ENCODE measurements at places on chromosomes 3 and 15.

- no peak for DNase-seq
Observed at GRCh38 chr15:92005154-92005553, 151.6 kb downstream of the SLCO3A1 start.

DNA sequence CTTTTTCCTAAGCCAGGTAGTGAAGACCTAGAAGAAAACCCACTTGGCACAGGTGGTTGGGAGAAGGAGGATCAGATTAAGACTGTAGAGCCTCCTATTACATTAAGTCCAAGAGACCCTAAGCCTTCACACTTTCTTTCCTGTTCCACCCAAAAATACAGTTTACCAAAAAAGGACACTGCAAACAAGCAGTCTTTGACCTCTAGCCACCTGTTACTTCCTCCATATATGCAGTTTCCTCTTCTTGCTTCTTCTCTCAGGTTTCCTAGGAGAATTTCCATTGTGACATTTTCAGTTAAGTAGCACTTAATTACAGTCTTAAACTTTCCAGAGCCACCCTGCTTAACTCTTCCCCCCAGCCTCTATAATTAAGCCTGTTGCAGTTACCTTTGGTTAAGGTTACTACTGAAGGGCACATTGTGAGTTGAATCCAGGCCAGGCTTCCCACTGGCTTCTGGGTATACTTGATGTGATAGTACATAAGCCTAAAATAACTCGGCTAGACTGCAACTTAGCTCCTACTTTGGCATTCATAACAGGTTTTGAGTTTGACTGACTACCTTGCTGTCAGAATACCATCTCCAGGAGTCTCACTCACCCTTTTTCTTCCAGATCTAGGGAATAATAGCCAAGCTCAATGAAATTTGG, 114.2 kb upstream of the UMPS start:
- DNase-seq = no peak

DNA sequence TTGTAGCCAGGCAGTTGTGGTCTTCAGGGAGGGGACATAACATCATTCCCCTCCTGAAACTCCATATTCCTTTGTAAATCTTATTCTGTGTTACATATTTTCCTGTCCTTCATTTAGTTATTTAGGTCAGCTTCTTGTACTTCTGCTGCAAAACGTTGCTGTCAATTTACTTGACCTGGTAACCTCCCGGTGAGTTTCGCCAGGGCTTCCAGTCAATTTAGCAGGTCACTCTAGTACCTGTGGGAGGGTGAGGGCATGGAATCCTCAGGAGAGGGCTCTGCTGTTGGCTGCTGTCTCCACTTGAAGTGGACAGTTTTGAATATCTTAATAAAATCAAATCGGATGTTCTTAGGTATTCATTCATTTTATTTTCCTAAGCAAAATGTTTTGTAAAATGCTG, 29.6 kb downstream of the FNDC3B start:
- no peak for DNase-seq

- DNase-seq = no peak
Observed at GRCh38 chr3:24088782-24089181, 143.7 kb downstream of the NR1D2 start.

DNA sequence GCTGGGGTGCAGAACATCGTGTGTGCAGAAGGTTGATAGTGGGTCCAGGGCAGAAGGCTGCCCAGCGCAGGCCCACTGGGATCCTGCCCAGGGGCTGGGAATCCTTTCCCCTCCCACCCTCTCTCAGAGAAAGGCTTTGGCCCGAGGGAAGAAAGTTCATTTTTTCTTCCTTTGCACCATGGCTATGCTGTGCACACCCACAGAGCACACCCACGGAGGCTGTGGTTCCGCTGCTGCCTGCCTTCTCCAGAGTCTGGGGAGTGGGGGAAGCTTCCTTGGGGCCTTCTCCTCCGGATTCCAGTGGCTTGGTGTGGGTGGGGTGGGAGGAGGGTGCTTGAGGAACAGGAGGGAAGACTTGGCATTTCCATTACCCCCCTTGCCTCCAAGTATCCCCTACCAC, 7.0 kb upstream of the PRKCD start:
- DNase-seq = no peak

GRCh38 chr3:149277331-149277813, 55.7 kb upstream of the CP start:
- no peak for DNase-seq

Data from activated T-cell treated with anti-CD3 and anti-CD28 coated beads for 24 hours (primary cell).